ENCODE measurements at places on chromosomes 1 and 21.

- DNase-seq = no peak
These were observed 32.1 kb upstream of the NEK7 start for GRCh38 chr1:198124673-198125072.

- peak; percentile 27 for DNase-seq
These were observed 1.5 kb downstream of the RO60 start for GRCh38 chr1:193060938-193061337.

DNA sequence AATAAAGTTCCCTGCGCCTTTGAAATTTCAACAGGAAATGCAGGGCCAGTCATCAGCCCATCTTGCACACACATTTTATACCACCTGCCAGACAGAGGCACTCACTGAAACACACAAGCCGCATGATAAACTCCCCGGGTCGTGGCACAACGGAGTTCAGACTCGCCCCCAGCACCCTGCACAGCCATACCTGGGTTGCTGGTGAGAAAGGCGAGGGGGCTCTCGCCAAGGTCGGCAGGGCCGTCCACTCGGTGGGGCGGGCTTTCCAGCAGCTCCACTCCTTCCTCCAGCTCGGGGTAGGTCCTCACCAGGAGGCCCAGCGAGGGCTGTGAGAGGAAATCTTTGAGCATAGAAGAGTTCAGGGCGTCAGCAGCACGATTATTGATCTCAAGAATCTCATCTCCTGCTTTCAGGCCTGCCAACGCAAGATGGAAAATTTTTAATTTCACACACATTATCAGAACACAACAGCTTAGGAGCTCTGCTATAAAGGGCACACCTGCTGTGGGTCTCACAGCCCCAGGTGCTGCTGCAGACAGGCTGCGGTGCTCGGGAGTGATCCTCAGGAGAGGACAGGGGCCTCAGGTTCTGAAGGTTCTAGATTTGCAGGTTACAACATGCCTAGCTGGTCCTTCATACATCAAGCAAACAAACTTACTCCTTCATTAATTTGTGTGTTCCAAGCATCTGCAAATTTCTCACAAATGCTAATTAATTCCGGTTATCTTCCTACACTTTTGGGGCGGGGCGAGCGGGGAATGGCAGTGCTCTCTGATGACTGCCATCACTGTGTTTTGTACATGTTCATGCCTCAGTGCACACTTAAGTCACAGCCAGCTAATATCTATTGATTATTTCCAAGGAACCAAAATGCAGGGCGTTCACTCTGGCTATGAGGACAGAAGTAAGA is 144.2 kb upstream of the KRTAP19-8 start:
- no peak for DNase-seq

DNA sequence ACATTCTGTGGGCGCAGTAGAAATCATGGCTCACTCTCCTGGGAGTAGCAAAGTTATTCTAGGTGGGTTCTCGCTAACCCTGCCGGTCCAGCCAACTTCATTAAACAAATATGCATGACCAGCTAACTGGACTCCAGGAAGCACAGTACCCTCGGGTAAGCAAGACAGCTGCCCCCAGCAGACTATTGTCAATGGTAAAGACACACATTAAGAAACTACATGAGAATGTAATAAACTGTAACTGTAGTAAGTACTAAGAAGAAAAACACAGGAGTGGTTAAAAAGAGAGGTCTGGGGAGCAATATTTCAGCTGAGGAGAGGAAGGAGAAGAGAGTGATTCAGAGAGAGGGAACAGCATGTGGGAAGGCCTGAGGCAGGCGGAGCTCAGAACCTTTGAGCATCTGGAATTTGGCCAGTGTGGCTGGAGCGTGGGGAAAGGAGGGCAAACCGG is 7.4 kb downstream of the SLC2A5 start:
- no peak for DNase-seq

- DNase-seq = peak; percentile 90
These were observed 308.5 kb upstream of the ADAMTS5 start for GRCh38 chr21:27275294-27275927.

GRCh38 chr1:76682138-76682537 is 185.1 kb upstream of the ST6GALNAC5 start:
- DNase-seq = no peak

GRCh38 chr1:65992165-65992821 is 199.6 kb downstream of the PDE4B start:
- DNase-seq = no peak

DNA sequence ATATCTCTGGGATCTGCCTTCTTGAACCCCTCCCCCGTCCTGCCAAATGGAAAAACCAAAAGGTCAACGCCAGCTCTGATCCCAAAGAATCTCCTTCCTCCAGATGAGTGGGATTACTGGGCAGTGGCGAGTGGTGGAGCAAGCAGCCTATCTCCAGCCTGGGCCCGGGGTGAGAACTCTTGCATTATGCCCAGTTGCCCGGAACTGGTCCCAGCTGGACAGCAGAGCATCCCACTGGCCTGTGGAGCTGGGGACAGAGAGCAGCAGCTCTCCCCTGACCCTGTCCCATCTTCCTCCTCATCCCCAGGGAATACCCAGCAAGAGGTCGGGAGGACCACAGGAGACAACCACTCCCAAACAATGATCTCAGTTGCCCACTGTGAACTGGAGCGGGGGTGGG is 130.5 kb downstream of the TMEM53 start:
- DNase-seq = no peak

- no peak for DNase-seq
These were observed 302.2 kb downstream of the NTNG1 start for GRCh38 chr1:107443027-107443426.

DNA sequence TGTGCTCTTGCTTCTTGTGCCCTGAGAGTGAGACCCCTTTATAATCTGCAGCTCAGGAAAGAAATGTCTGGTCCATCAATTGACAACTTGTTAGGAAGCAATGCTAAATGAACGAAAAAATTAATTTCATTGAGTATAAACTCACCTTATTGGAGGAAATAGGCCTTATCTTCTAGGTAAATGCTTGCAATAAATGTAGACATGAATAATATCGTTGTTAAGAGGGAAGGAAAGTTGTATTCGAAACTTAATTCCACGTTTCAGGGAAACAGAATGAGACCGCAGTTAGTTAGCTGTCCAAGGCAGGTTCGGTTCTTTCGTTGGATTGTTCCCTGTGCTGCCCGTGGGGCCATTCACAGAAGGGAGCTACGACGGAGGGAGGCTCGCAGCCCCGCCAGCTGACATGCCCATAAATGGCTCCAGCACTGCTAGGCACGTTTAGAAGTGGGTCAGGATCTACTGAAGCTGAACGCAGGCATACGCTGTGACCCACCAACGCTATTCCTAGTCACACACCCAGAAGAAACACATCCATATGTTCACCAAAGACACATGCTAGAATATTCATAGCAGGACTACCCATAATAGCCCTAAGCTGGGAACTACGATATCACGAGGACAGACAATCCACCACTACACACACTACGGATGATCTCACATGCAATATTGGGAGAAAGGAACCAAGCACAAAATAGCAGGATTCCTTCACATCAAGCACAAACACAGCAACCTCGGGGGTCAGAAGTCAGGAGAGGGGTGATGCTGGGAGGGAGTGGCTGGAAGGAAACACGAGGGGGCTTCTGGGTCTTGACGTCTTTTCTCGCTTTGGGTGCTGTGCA is 56.2 kb upstream of the LBR start:
- DNase-seq = no peak

DNA sequence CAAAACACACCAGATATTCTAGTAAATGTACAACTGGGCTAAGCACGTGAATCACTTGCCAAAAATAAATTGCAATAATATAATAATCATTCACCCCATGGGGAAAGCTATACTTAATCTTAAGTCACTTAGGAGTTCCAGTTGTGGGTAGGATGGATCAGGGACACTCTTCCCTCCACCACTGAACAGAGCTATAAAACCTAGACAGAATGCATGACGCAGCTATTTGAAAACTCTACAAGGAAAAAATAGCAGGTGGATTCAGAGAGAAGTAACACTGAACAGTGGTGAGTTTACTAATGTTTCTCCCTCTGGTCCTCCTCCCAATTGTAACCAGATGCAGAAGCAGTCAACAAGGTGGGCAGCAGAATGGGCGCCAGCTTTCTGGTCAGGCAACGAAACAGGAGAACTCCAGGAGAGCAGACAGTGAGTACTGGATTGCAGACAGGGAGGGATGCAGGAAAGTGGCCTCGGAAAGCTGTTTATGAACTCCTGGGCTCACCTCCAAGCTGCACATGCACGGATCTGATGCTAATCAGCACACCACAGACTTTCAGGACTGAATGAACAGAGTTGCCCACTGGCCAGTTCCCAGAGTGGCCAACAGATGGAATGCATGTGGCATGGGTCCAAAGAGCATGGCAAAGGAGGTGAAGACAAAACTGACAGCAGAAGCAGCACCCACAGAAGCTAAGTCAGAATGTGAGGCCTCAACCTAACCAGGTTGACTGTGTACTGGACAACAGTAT is 41.4 kb downstream of the TARBP1 start:
- no peak for DNase-seq

DNA sequence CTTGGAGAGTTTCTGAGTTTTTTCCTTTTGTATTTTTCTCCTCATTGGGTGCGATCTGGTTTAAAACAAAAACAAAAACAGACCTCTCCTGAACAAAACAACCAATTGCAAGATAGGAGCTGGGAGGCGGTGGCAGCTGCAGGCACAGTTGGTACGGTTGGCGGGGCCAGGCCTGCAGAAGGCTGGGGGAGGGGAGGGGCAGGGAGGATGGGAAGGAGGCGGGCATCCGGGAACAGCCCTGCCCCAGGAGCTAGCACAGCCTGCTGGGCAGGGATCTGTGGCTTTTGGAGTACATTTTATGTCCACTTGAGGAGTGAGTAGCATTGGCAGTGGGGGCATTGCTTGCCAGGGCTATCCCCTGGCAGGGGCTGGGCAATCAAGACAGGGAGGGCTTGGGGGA is 5.2 kb downstream of the CAPN9 start:
- DNase-seq = no peak

DNA sequence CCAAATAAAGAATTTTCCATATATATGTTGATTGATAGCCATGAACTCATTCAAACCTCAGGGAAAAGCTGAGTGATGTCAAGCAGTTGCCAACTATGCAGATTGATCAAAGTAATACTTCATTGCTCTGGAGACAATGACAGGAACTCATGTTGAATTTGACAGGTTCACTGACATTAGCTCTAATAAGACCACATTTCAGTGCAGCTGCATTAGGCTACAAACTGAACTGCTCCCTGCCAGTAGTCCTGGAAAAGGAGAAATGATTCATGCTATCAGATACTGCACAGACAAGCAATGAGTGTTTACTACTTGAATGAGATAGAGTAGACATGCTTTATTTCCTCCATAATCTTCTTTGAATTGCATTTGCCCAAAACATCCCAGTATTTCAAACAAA is 948.4 kb downstream of the MRPL39 start:
- DNase-seq = peak; percentile 2

DNA sequence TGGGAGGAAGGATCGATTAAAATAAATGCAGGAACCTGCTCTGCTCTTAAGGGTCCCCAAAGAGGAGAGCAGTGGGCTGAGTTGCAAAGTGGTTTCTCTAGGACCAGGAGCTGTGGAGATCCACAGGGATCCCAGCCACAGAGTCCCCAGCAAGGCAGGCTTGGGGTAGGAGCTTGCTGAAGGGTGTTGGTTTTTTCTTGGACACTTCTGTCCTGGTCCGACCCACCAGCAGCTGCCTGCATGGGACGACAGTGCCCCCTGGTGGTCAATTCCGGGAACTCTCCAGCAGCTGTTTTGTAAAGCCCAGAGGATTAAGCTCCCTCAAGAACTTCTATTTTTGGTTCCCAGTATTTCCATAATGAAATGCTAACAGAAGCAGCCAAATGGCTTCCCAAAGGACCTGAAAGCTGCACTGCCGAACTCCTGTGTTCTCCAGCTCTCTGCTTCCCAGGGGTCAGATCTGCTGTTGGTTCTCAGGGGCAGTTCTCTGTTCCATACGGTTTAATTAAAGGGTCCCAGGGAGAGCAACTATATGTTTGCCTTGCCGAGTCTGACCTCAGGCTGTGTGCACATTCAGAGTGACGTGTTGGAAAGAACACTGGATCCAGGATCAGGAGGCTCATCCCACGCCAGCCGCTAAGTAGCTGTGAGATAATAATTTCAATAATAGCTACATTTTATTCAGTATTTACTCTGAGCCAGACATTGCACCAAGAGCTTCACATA is 23.2 kb downstream of the NENF start:
- DNase-seq = peak; percentile 81

DNA sequence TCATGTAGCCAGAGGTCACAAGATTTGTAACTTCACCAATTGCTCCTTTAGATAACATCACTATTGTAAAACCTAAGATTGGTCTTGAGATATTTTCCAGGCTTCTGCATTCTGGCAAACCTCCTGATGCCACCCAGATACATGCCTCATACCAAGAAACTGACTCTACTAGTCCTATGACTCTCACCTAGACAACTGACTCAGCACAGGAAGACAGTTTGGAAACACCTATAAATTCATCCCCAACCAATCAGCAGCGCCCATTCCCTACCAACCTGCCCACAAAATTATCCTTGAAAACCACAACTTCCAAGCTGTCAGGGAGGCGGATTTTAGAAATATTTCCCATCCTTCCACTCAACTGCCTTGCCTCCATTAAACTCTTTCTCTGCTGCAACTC is 2.6 kb downstream of the NME7 start:
- DNase-seq = no peak

DNA sequence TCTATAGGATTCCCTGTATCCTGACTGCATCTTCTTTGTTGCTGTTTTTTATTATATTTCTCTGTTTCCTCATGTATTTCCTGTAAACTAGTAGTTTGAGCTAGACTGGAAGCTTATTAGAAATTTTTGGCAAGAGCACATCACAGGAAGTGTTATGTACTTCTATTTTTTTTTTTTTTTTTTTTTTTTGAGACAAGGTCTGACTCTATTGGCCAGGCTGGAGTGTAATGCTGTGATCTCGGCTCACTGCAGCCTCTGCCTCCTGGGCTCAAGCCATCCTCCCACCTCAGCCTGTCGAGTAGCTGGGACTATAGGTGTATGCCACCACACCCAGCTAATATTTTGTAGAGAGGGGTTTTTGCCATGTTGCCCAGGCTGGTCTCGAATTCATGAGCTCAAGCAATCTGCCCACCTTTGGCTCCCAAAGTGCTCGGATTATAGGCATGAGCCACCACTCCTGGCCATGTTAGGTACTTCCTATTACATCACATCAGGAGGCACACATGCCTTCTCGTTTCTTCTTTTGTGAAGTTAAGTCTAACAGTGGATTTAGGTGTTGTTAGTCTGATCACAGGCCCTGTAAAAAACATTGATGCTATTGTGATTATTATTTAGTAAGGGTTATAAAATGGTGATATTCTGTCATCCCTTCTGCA is 12.5 kb downstream of the C1orf21 start:
- no peak for DNase-seq

DNA sequence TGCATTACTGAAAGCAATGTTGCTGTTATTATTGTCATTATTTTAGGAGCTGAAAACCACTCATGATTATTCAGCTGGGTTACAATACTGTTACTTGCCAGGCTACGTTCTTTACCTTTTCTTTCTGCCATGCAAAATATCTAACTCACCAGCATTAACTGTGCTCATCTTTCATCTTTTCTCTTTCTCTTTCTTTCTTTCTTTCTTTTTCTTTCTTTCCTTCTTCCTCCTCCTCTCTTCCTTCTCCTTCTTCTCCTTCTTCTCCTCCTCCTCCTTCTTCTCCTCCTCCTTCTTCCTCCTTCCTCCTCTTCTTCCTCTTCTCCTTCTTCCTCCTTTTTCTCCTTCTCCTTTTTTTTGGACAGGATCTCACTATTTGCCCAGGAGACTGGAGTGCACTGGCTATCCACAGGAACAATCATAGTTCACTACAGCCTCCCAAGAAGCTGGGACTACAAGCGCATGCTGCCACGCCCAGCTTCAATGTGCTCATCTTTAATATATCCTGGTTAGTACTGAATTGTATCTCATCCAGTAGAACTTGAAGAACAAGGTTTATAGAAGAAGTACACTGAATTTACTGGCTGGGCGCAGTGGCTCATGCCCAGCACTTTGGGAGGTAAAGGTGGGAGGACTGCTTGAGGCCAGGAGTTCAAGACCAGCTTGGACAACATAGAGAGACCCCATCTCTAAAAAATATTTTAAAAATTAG is 6.9 kb upstream of the ZMYM4 start:
- DNase-seq = no peak

All from iris pigment epithelial cell (primary cell).